ENCODE measurements at places on chromosomes 7 and 10. TPM values are rescaled to one million over a fixed set of nuclear protein-coding genes. Genes with fewer than 3 reads are reported as not detected.

The ARMC3 gene
- total RNA-seq, result not detected

The GRM8 gene
- total RNA-seq, result not detected

The TBC1D12 gene
- total RNA-seq, result 0.29 TPM

The HOXA7 gene
- not detected for total RNA-seq

The IGF2BP3 gene
- total RNA-seq, result 2.2 TPM

The SPOCK2 gene
- 341 TPM for total RNA-seq

The CDK1 gene
- 91.4 TPM for total RNA-seq
